ENCODE measurements at places on chromosomes 16 and 17.

DNA sequence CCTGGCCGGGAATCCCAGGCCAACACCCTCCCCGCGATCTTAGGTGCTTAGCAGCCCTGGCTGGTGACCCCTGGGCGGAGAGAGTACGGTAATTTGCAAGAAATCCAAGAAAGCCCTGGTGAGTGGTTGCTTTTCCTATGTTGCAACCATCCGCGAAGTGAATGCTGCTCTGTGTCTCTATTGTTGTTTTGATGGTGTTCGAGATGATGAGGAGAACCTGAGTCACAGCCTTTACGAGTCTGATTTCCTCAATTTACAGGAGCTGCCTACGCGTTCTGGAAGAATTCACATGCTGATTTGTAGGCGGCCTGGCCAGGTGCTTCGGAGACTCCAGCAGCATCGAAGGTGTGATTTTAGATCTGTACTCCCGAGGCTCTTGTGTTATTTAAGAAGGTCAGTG lies 63.3 kb downstream of the TMEM235 start:
- no peak for DNase-seq

- DNase-seq, result no peak
Observed at GRCh38 chr16:55572439-55572838, 6.0 kb downstream of the CAPNS2 start.

DNA sequence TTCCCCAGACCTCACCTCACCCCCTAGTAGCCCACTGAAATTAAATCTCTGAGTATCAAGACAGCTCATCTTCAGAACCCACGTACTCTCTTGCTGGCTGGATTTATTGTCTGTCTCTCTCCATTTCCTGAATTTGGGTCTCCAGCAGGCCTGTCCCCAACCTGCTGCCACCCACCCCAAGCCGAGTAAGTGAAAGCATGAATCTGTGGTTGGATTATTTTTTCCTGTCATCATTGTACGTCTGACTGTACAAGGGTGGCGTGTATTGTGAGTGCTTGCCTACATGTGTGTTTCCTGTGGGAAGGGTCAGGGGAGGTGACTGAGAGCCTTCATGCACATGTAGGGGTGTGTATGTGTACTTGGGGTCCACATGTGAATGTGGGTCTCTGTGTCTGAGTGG lies 5.4 kb downstream of the TNP2 start:
- DNase-seq, result no peak

- DNase-seq, result no peak
Observed at GRCh38 chr16:14007450-14007849, 63.7 kb upstream of the MRTFB start.

GRCh38 chr16:79721270-79721669 lies 120.7 kb upstream of the MAF start:
- DNase-seq, result no peak
